ENCODE measurements at places on chromosomes 12 and 14. TPM values are rescaled to one million over a fixed set of nuclear protein-coding genes. Genes with fewer than 3 reads are reported as not detected.

The POTEG gene
- not detected for total RNA-seq

The MANSC4 gene
- total RNA-seq, result not detected

The EPYC gene
- total RNA-seq, result not detected

The LYZ gene
- 0.30 TPM for total RNA-seq

The FBLN5 gene
- 2.4 TPM for total RNA-seq

The RTL1 gene
- 0.26 TPM for total RNA-seq

The SRGAP1 gene
- total RNA-seq, result 10.6 TPM

The LALBA gene
- not detected for total RNA-seq

The OR4E1 gene
- total RNA-seq, result not detected

The LMO3 gene
- total RNA-seq, result not detected

The A2ML1 gene
- not detected for total RNA-seq

The SLC7A8 gene
- 0.72 TPM for total RNA-seq

The FAIM2 gene
- total RNA-seq, result 0.02 TPM

Data from A549 treated with CORT108297 at 1 μM for 4 hours (cell line).